Activated CD4-positive, alpha-beta memory T cell treated with anti-CD3 and anti-CD28 coated beads, Interleukin-2, amount 10 ng/mL, durations not matched to agents 7 days and 5 days (primary cell): ENCODE measurements at places on chromosomes 3 and 15. TPM values are rescaled to one million over a fixed set of nuclear protein-coding genes. Genes with fewer than 3 reads are reported as not detected.

The SCAANT1 gene
- not detected for total RNA-seq

DNA sequence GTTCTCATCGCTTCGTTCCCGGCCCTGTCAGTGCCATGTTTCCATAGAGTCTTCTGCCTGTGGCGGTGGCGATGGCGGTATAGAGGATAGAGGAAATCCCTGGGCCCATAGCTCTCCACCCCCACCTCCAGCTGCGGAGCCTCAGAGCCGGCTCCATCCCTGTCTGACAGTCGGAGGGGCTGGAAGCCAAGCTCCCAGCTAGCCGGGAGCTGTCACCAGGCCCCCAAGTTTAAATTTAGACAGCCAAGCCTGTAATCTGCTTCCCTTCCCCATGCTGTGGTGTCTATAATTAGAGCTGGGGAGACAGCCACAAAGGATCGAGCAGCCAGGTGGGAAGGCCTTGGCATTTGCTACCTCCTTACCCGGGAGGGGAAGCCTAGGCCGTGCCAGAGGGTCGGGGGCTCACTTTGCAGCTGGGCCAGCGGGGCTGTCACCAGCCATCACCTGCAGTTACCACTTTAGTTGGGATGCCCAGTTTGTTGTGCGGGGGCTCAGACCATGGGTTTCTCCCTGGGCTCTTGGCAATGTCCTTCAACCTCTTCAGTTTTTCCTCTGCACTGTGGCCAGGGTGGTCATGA, 56.3 kb upstream of the SEC13 start:
- no peaks in the 10 kb centered on the region for H3K36me3 ChIP-seq
- DNase-seq = no peak
- H3K4me3 ChIP-seq = no peak overlapping the region
- H3K27me3 ChIP-seq = no peaks in the 10 kb centered on the region

DNA sequence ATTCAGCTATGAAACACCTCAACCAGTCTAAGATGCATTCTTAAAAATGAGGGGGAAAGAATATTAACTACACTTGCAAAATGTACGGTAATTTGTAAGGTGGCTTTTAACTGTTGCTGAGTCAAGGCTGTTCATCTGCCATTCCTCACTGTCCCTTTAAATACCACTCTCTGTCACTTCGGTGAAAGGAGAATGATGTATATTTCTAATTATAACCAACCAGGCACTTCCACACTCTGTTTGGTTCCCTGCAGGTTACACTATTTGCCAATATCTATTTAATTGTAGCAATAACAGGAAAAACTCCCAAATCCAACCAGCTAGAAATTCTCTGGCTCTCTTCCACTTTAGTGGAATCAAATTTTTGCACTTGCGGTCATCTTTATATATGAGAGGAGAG, 70.5 kb upstream of the SLCO3A1 start:
- H3K27me3 ChIP-seq = peaks cover 16% of the 10 kb centered on the region
- H3K27ac ChIP-seq = no peak overlapping the region
- no peaks in the 10 kb centered on the region for H3K36me3 ChIP-seq
- H3K4me3 ChIP-seq = no peak overlapping the region

DNA sequence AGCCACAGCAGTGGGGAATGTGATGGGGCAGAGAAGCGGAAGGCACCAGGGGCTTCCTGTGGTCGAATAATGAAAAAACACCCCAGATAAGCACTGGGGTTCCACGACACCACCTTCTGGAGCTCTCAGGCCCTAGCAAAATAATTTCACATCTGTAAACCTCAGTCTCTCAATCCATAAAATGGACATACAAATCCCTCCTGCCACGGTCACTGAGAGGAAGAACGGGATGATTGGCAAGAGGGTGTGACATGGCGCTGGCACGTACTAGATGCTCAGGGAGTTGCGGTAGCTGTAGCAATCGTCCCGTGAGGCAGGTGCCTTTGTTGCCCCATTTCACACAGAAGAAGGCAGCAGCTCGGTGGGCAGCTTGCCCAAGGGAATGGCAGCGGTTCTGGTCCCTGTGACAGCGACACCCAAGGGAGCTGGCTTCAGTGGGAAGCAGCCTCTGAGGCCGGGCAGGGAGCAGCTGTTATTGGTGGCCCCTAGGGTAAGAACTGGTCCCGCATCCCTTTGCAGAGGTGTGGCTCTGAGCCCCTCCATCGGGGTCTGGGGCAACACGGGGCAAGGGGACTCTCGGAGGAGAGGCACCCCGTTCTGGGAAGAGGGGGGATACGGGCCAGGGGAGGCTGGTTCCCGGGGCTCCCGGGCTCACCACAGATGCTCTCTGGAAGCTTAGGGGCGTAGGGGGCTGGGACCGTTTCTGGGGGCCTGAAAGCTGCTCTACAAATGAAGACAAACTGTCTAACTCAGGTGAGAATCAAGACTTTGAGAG, 114.0 kb upstream of the ALDH1A3 start:
- no peak overlapping the region for H3K4me3 ChIP-seq
- H3K27ac ChIP-seq = no peak overlapping the region
- no peaks in the 10 kb centered on the region for H3K4me1 ChIP-seq
- H3K36me3 ChIP-seq = no peaks in the 10 kb centered on the region
- DNase-seq = no peak

DNA sequence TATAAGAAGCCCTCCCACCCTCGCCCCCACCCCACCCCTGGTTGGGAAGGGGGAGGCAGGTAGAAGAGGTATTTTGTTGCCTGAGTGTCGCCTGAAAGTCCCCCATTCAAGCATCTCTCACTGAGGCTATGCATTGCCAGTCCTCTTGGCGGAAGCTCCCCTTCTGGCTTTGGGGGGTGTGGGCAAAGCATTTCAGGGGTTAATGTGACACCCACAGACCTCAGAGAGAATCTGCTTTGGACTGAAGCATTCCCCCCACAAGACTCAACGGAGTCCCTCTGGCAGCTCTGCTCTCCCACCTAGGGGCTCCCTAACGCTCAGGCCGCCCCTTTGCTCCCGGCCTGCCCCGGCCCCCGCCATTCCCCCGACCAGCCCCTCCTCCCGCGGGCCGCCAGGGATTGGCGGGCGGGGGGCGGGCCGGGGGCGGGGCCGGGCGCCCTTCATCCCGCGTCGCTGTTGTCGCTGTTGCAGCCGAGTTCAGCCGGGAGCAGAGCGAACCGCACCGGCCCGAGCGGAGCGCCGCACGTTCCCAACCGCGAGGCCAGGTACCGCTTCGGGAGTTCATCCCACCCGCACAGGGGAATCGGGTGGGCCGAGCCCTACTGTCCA, at the start of gene SLC38A3:
Gene SLC38A3 (plus strand): TSS at position 468 of the 609 bp plus-strand sequence. CDS start 8,929 bp downstream, outside the sequence.
- no peak for DNase-seq
- H3K4me3 ChIP-seq = no peak within 1 kb of the TSS
- H3K27ac ChIP-seq = no peak within 1 kb of the TSS
